NAMALWA (cell line): ENCODE measurements at places on chromosomes 7 and 10.

GRCh38 chr10:101358706-101359300 lies 4.8 kb downstream of the BTRC start:
- no peak for DNase-seq

DNA sequence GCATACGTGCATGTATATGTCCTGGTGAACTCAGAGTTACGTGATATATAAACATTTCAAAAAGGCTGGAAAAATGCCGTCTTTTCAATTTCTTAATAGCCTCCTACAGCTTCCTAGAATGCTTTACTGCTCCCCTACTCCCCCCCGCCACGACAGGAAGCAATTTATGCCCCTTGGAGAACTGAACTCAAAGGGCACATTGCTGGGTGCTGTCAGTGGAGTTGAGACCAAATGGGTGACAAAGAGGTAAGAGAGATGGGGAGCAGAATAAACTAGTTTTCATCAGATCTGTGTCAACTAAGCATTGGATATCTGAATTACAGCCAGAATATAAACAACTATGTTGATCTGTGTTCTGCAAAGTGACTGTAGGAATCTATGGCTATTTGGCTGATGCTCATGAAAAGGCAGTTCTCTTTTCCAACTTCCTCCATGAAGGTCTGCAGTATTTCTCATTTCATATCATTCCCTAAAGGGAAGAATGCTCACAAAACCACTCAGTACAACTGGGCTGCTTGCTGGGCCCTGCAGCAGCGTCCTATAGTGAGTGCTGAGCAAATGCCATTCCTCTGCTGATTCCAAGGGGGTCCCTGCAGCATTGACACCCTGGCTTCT lies 171.3 kb upstream of the HPS1 start:
- DNase-seq: no peak

GRCh38 chr10:44392420-44392819 lies 7.5 kb upstream of the CXCL12 start:
- DNase-seq: no peak

GRCh38 chr7:46454816-46455215 lies 533.7 kb upstream of the IGFBP3 start:
- no peak for DNase-seq

DNA sequence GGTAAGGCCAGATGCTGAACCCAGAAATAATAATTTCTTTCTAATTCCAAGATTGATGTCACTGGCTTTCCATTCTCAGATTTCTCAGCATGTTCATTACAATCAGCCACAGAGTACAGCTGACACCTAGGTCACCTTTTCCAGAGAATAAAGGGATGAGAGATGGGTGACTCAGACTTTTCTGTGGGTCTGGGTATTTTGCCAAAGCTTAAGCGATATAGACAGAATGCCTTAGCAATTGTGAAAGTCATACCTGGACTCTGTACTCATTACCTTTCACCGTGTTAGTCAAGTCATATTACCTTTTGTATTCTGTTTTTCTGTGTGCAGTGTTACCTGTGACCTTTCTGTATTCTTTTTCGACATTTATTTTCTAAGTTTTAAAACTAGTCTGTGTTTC lies 10.6 kb upstream of the PRTFDC1 start:
- no peak for DNase-seq

- no peak for DNase-seq
Measured at GRCh38 chr10:131831561-131831960, 69.2 kb upstream of the PPP2R2D start.

GRCh38 chr10:113788604-113789083 lies 37.2 kb downstream of the PLEKHS1 start:
- DNase-seq: no peak

GRCh38 chr7:147586110-147586509 lies 1004.5 kb upstream of the C7orf33 start:
- DNase-seq: no peak

DNA sequence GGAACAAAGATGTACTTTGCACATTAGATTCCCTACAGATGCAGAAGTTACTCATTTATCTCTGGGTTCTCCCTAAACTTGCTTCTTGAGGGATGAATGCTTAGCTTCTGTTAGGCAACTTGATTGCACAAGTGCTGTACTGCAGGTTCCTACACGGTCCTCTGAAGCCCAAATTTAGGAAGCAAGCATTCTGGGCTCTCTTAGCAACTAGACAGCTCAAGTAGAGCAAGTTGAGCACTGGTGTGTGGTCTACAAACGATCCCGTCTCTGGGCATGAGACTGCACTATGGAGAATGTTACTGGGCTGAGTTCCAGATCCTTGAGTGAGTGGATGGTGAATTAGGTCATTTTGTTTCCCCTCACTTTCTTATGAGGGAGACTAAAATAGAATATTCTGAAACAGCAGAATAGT lies 14.3 kb downstream of the SEMA3D start:
- no peak for DNase-seq

- DNase-seq: no peak
Measured at GRCh38 chr7:1966631-1967200, 266.0 kb downstream of the MAD1L1 start.

GRCh38 chr7:105532709-105533460 lies 884 bp downstream of the RINT1 start:
- no peak for DNase-seq

DNA sequence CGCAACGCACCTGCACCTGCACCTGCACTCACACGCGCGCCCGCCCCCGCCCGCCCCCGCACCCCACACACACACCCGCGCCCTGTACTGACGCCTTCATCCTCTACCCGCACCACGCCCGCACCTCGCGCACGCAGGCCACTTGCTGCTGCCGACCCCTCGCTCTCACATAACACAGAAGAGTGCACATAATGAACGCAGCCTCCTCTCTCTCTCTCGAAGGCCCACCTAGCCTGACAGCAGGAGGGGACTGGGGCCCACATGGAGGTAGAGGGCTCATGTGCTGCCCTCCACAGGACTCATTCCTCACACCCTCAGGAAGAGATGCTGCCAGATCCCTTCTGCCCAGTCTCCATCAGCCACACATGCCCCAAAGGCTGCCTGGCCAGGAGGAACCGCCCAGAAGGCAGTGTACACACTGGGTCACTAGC lies 432 bp upstream of the CAMK2B start:
- no peak for DNase-seq

DNA sequence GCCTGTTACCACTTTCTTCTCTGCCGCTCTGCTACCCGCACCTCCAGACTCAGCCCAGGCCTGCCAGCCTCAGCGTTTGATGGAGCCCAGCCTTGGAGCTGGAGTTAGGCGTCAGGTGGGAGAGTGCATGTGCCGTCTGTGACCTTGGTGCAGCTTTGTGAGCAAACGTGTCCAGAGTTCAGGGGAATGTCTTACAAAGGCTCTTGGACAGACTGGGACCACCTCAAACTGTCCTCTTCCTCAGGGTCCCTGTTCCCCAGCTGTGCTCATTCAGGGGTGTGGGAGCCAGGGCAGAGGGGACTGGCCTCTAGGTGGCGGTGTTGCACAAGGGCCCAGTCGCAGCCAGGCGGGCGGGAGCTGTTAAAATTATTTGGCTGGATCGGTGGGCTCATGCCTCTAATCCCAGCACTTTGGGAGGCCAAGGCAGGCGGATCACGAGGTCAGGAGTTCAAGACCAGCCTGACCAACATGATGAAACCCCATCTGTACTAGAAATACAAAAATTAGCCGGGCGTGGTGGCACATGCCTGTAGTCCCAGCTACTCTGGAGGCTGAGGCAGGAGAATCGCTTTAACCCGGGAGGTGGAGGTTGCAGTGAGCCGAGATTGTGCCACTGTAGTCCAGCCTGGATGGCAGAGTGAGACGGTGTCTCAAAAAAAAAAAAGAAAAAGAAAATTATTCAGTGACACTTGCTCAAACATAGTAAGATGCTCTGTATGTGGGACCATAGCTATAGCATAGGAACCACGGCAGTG lies 89.2 kb downstream of the ADCY1 start:
- DNase-seq: peak; percentile 59

DNA sequence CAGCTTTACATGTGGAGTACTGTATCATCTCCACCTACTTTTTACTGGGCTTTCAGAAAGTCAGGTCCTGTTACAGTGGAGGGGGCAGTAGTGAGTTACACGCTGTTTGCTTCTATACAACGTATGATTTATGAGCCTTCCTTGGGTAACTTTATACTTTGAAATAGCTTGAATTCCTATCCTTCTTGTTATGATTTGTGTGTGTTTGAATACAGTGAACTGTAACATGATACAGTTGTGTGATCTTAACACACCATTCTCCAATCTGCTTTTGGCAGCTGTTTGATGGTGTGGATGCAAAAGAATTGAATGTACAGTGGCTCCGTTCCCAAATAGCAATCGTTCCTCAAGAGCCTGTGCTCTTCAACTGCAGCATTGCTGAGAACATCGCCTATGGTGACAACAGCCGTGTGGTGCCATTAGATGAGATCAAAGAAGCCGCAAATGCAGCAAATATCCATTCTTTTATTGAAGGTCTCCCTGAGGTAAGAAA lies 41.7 kb downstream of the SP8 start:
- peak; percentile 37 for DNase-seq

DNA sequence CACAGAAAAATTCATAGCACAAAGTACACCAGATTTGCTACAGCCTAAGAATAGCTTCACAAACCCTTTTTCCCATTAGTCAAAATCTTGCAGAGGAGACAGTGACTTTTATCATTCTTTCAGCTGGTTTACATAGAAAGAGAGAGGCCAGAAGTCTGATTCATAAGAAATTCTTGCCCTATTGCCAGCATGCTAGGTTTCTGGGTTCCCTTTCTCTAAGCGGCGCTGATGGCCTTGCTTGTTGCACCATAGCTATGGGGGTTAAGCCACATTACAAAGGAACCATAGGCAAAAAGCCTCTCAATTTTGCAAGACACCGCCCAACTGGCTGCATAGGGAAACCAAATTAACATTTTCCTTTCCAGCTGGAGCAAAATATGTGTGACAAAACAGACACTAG lies 87.4 kb downstream of the ZNF467 start:
- DNase-seq: no peak

- no peak for DNase-seq
Measured at GRCh38 chr10:74910976-74911350, 84.6 kb downstream of the KAT6B start.

DNA sequence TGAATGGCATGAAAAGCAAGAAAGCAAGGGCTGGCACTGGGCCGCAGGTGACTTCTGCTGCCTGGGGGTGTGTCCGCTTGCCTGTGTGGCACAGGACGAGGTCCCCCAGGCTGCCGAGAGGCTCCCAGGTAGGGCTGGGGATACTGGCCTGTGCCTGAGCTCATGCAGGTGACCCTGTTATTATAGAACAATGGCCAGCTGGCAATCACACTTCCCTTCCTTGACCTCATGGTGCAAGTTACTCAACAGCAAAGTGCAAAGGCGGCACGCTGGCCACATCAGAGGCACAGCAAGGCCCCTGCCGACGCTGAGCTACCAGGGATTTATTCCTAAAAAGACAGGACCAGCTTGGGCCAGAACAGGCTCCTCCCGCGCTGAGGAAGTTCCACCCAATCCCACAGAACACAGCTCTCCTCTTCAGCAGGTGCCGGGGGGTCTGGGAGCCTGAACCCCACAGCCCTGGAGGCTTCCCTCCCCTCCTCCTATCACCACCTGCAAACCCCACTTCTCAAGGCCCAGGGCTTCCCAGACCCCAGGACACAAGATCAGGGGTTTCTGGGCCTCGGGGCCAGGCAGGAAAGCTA lies 1.4 kb upstream of the ADAM8 start:
- DNase-seq: no peak

GRCh38 chr7:45366475-45366874 lies 207.7 kb upstream of the ADCY1 start:
- no peak for DNase-seq

GRCh38 chr7:16421333-16422102 lies at the start of gene CRPPA:
TSS of gene CRPPA (minus strand) at chr7:16421538. CDS start at chr7:16421322, 216 bp downstream.
- DNase-seq: no peak

- DNase-seq: no peak
Measured at GRCh38 chr7:46606761-46607160, 685.7 kb upstream of the IGFBP3 start.

GRCh38 chr7:138417764-138418163 lies 42.3 kb upstream of the TRIM24 start:
- no peak for DNase-seq

- DNase-seq: no peak
Measured at GRCh38 chr10:87761892-87762291, 56.1 kb downstream of the ATAD1 start.

GRCh38 chr7:136883046-136883445 lies 14.6 kb downstream of the CHRM2 start:
- DNase-seq: no peak

- no peak for DNase-seq
Measured at GRCh38 chr7:46864716-46865115, 717.2 kb downstream of the TNS3 start.

DNA sequence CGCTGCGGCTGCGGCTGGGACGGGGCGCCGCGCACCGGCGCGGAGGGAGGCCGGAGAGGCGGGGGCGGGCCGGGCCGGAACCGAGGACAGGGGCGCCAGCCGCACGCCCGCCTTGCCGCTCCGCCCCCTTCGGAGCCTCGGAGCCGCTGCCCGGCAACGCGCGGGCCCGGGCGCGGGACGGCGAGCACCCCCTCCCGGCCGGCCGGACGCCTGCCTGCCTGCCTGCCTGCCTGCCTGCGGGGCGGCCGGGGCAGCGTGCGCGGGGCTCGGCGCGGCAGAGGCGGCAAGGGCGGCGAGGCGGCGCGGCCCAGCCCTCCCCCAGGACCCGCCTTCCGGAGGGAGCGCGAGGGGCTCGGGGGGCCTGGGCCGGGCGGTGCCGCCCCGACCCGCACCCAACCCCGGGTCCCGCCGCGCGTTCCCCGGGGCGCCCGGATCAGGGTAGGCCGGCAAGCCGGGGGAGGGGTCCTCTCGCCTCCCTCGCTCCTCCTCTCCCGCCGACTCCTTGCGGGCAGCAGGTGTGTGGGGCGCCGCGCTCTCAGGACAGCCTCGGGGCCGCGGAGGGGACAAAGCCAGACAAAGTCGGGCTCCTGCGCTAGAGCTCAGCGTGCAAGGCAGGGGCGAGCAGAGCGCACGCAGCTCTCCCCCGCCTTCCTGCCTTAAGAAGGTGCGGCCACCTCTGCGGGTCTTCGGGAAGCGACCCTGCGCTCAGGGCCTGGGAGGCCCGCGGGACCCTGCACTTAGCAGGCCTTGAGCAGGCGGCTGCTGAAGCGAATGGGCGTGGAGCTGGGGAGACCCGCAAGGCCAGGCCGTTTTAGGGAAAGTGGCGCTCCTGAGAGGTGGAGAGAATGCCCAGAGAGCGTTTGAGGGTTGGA lies at the start of gene KIAA1549:
KIAA1549 (minus strand) TSS at position 58 of the 872 bp plus-strand sequence. CDS start 120 bp downstream, outside the sequence.
- peak; percentile 54 for DNase-seq

DNA sequence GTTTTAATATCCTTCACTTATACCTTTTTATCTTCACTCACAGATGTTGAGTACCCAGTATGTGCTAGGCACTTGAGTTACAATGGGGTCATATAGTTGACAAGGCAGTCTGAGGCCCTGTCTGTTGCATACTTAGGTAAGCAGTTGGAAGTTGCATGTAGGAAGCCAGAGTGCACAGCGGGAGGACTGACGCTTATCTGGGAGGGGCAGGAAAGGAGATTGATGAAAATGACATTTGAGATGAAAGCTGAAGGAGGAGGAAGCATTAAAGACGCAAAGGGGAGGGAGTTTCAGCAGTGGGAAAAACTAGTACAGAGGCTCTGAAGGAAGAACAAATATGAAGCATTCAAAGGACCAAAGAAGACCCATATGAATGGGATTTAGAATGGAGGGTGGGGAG lies 266.2 kb downstream of the HTR7 start:
- no peak for DNase-seq

GRCh38 chr10:80770239-80770638 lies 232.5 kb downstream of the SH2D4B start:
- no peak for DNase-seq

GRCh38 chr10:101512738-101513137 lies 75.3 kb downstream of the POLL start:
- no peak for DNase-seq

- no peak for DNase-seq
Measured at GRCh38 chr7:27137640-27138315, 5.7 kb downstream of the HOXA5 start.
